CD4-positive, alpha-beta T cell (primary cell): ENCODE measurements at places on chromosomes 4 and X.

DNA sequence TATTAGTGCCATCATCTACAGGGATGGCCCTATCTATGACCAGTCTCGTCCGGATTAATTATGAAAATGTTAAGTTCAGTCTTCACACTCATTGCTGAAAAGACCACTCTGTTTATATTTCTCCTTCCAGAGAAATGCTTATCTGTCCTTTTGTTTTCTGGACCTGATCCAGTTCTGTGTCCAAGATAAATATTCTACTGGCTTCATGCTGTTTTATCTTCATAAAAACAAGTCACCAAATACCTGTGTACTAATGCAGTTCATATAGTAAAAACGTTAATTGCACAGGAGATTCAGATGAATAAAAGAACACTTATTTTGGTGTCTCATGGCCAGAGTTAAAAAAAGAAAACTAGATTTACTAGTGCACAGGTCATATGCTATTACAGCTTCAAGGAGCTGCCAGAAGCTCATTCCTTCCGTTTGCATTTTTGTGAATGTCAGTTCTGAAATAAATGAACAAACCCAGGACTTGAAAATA lies 17.3 kb downstream of the FNIP2 start:
- no peak for DNase-seq

DNA sequence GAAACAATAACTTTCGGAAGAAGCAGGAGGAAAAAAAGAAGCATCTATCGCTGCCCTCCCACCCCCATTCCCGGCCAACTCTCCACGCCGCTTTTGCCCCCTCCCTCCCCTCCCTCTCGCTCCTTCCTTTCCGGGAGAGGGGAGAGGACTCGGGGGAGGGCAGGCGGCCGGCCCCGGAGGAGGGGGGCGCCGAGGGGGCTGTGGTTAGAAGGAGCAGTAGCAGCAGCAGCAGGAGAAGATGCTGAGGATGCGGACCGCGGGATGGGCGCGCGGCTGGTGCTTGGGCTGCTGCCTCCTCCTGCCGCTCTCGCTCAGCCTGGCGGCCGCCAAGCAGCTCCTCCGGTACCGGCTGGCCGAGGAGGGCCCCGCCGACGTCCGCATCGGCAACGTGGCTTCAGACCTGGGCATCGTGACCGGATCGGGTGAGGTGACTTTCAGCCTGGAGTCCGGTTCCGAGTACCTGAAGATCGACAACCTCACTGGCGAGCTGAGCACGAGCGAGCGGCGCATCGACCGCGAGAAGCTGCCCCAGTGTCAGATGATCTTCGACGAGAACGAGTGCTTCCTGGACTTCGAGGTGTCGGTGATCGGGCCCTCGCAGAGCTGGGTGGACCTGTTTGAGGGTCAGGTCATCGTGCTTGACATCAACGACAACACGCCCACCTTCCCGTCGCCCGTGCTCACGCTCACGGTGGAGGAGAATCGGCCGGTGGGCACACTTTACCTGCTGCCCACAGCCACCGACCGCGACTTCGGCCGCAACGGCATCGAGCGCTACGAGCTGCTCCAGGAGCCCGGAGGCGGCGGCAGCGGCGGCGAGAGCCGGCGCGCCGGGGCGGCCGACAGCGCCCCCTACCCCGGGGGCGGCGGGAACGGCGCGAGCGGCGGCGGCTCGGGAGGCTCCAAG lies 1.3 kb downstream of the PCDH7 start:
- DNase-seq, result no peak

DNA sequence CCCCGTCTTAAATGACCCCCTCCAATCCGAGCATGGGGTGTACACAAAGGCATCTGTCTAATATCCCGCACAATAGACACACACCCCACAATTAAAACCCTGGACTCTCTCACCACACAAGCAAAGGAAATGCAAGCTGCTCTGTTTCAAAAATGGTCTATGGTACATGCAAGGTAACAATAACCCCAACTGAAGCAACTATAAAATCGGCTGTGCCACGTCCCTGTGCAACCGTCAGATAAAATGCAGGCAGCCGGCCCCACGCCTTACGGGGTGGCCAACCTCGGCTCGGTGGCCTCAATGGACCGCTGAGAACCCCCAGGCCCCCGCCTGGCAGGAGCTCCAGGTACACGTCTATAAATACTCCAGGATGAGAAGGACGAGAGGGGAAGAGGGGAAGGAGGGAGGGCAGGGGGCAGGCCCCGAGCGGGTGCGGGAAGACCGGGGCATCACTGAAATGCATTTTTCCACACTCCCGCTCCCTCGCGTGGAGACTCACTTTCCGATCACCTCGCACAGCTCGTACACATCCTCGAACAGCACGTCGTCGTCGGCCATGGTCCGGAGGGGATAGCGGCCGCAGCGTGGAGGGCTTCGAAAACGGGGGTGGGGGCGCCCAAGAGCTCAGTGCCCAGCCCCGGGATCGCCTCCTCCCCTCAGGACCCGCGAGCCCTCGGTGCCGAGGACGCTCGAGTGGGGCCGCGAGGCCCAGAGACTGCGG lies 763 bp downstream of the CASK start:
- peak; percentile 27 for DNase-seq

DNA sequence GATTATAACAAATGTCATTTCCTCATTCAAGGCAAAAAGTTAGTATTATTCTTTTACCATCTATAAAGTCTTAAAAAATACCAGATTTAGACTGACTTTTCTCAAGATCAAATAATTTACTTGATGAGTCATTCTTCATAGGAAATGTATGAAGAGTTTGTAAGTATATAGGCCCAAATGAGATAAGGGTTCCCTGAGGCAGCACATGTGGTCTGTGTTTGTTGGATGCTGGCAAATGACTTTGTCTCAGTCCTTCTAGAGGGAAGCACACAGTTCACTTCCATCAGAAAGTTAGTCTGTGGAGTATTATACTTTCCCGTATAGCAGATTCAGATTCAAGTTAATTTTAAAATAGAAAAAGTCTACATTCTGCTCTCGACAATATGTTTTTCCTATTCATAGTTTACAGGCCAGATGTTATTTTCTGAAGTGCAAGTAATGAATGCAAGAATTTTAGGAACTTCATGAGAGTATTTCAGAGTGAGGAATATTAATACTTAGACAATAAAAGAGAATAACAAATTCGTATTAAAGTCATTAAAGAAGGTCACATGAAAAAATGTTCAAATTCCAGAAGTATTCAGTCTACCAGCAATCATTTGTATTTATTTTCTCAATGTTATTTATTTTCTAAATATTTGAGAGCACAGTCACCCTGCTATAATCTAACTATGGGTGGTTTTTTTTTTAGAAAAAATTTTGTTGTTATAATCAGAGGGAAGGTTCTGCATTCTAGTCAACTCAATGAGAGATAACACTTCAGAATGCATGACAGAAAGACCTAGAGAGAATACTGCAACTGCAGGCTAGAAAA lies 601.8 kb upstream of the ZFP42 start:
- no peak for DNase-seq

- no peak for DNase-seq
Measured at GRCh38 chr4:161428180-161428965, 735.4 kb downstream of the FSTL5 start.

DNA sequence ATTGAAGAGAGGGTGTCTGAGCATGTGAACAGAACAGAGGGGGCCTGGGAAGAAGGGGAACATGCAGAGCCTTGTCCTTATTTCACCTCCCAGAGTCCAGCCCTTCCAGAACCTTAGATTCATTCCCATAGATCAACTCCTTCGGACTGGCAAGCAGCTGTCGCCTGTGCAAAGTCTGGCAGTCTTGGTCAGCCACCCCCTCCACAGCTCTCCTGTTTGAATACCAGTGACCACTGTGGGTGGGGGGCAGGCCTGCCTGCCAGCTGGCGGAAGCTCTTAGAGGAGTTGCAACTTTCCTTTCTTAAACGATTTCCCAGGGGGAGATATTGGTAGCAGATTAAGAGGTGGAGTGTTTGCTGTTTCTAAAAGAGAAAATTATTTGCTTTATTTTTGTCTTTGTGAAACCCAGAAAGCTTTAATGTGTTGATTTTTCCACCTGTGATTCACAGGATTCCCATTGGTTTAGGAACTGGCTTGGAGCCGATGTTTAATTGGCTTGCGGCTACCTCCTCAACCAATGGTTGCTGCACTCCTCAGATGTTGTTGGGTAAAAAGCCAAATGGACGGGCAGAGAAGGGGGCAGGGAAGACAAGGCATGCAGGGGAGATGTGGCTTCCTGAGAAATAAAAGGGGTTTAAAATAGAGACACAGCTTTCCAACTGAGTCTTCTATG lies 62.2 kb upstream of the PRPS1 start:
- DNase-seq, result no peak
